ENCODE measurements at places on chromosomes 7 and 10. TPM values are rescaled to one million over a fixed set of nuclear protein-coding genes. Genes with fewer than 3 reads are reported as not detected.

- H3K27me3 ChIP-seq, result no peaks in the 10 kb centered on the region
- no peak overlapping the region for H3K4me3 ChIP-seq
- H3K36me3 ChIP-seq, result 0 out of 2 replicates have a peak, but pooled peaks cover 2% of the 10 kb centered on the region
- peak; percentile 32 for DNase-seq
Observed at GRCh38 chr10:106618646-106619045, 545.9 kb downstream of the SORCS1 start.

DNA sequence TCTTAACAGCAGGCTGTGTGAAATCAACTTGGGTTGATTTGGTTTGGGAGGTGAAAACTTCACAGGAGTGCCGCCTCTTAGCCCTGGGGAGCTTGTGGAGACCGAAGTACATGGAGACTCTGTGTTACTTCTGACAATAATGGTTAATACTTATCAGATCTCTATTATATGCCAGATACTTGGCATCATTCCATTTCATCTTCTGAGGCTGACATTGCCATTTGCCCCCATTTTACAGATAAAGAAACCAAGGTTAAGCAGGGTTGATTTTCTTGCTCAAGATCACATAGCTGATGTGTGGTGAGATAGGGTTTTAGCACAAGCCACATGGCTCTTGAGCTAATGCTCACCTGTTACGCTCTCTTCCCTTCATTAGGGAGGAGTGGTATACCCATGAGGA lies 150.6 kb upstream of the FAM13C start:
- H3K27me3 ChIP-seq, result no peaks in the 10 kb centered on the region
- H3K4me3 ChIP-seq, result no peak overlapping the region
- no peak for DNase-seq
- no peaks in the 10 kb centered on the region for H3K36me3 ChIP-seq

- no peak overlapping the region for H3K27ac ChIP-seq
- no peaks in the 10 kb centered on the region for H3K4me1 ChIP-seq
- H3K4me3 ChIP-seq, result no peak overlapping the region
- no peaks in the 10 kb centered on the region for H3K36me3 ChIP-seq
Observed at GRCh38 chr7:45983720-45984255, 62.7 kb upstream of the IGFBP3 start.

GRCh38 chr10:51838471-51838870 lies 139.1 kb upstream of the CSTF2T start:
- no peaks in the 10 kb centered on the region for H3K36me3 ChIP-seq
- no peaks in the 10 kb centered on the region for H3K4me1 ChIP-seq
- no peak overlapping the region for H3K27ac ChIP-seq
- H3K4me3 ChIP-seq, result no peak overlapping the region
- no peaks in the 10 kb centered on the region for H3K27me3 ChIP-seq
- DNase-seq, result no peak

Gene PIK3AP1
- 7.1 TPM for total RNA-seq

DNA sequence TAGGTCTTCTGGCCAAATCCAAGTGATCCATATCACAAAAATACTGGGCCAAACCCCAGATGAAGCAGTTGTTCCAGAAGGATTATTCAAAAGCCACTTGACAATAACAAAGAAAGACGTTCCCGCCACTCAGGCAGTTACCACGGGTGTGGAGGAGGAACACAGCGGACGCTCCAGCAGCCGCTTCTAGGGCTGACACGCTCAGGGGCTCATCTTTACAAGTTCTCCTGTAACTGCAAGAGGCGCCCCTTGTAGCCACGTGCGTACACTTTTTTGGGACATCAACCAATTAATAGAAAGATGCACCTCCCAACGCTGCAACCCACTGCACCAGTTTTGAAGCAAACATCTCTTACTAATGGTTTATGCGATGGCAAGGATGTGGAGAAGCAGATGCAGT lies 159.4 kb downstream of the GRID1 start:
- no peaks in the 10 kb centered on the region for H3K4me1 ChIP-seq
- H3K4me3 ChIP-seq, result no peak overlapping the region
- H3K27me3 ChIP-seq, result no peaks in the 10 kb centered on the region
- H3K36me3 ChIP-seq, result no peaks in the 10 kb centered on the region
- no peak overlapping the region for H3K27ac ChIP-seq

- no peaks in the 10 kb centered on the region for H3K4me1 ChIP-seq
- no peaks in the 10 kb centered on the region for H3K27me3 ChIP-seq
- DNase-seq, result no peak
- H3K27ac ChIP-seq, result no peak overlapping the region
Observed at GRCh38 chr7:158904599-158904998, 48.2 kb downstream of the DYNC2I1 start.

- H3K27me3 ChIP-seq, result no peaks in the 10 kb centered on the region
- DNase-seq, result peak; percentile 52
- peak overlapping the region; percentile 17 for H3K27ac ChIP-seq
- H3K4me3 ChIP-seq, result no peak overlapping the region
Observed at GRCh38 chr10:30755441-30755953, 125.9 kb upstream of the LYZL2 start.

- no peak overlapping the region for H3K27ac ChIP-seq
- H3K27me3 ChIP-seq, result no peaks in the 10 kb centered on the region
- H3K36me3 ChIP-seq, result peaks cover 3% of the 10 kb centered on the region
- DNase-seq, result peak; percentile 13
Observed at GRCh38 chr10:114492351-114493037, 88.2 kb upstream of the AFAP1L2 start.

- H3K4me1 ChIP-seq, result no peaks in the 10 kb centered on the region
- H3K27ac ChIP-seq, result no peak overlapping the region
- H3K36me3 ChIP-seq, result no peaks in the 10 kb centered on the region
- DNase-seq, result no peak
Observed at GRCh38 chr10:86123304-86123703, 243.3 kb downstream of the GRID1 start.
